Fibroblast of lung (primary cell): ENCODE measurements at places on chromosomes 13 and 19. TPM values are rescaled to one million over a fixed set of nuclear protein-coding genes. Genes with fewer than 3 reads are reported as not detected.

DNA sequence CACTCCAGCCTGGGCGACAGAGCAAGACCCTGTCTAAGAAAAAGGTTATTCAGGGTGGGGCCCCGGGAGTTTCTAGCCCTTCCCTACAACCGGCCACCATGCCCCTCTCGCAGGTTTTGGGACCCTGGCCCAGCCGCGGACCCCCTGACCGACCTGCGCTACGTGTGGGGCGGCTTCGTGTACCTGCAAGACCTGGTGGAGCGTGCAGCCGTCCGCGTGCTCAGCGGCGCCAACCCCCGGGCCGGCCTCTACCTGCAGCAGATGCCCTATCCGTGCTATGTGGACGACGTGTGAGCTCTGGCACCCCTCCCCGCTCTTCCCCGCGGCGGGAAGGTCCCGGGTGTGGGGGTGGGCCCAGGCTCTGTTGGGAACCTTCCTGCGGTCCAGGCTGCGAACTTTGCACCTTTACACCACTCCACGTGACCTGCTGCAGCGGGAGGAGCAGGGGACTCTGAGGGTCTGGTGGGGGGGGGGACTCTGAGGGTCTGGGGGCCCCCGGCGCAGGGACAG is 6.3 kb downstream of the ABCA7 start:
- peaks cover 16% of the 10 kb centered on the region for H3K4me1 ChIP-seq
- no peak overlapping the region for H3K27ac ChIP-seq
- H3K36me3 ChIP-seq: peaks cover 2% of the 10 kb centered on the region
- no peak overlapping the region for H3K4me3 ChIP-seq
- H3K27me3 ChIP-seq: no peaks in the 10 kb centered on the region

DNA sequence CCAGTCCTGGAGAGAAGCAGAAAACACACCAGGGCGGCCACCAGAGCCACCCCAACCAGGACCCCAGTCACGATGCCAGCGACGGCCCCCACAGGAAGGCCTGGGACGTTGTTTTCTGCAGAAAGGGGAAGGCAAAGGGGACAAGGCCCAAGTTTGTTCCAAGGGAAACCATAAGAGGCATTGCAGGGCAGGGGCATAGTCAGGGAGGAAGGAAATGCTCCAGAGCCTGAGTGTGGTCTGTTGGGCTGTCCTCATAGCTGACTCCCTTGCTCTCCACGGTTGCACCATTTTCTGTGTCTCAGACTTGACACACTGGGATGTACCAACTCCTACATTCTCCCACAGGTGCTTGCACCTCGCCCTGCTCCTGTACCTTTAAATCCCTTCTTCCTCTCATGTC is 5.2 kb downstream of the CEACAM4 start:
- H3K36me3 ChIP-seq: no peaks in the 10 kb centered on the region
- no peaks in the 10 kb centered on the region for H3K27me3 ChIP-seq
- H3K4me1 ChIP-seq: no peaks in the 10 kb centered on the region
- no peak for DNase-seq
- no peak overlapping the region for H3K4me3 ChIP-seq
- no peak overlapping the region for H3K27ac ChIP-seq

The ZSCAN4 gene
- total RNA-seq: not detected in 2 replicates

The DACH1 gene
- 0.26 and 0.33 TPM in 2 replicates for total RNA-seq

DNA sequence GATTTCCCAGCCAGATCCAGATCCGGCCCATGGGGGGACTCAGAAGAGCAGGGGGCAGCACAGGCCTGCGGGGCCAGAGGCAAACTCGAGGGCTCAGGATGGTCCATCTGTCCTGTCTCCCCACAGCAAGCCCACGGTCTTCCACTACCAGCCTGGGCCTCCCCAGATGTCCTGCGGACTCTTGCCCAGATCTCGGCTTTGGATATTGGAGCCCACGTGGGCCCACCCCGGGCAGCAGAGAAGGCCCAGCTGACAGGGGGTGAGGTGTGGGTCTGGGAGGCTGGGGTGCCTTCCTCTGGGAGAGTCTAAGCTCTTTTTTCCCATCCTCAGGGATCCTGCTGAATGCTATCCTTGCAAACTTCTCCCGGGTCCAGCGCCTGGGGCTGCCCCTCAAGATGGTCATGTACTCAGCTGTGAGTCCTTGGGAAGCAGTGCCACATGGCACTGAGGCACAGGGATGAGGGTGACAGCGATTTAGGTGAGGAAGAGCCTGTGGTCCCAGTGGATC is 3.4 kb downstream of the ACP4 start:
- no peak overlapping the region for H3K4me3 ChIP-seq
- H3K36me3 ChIP-seq: peaks cover 8% of the 10 kb centered on the region
- H3K27me3 ChIP-seq: no peaks in the 10 kb centered on the region
- no peak for DNase-seq
- H3K4me1 ChIP-seq: no peaks in the 10 kb centered on the region

The TYROBP gene
- total RNA-seq: 0.26 TPM in 1 of 2 replicates, not detected in the other

DNA sequence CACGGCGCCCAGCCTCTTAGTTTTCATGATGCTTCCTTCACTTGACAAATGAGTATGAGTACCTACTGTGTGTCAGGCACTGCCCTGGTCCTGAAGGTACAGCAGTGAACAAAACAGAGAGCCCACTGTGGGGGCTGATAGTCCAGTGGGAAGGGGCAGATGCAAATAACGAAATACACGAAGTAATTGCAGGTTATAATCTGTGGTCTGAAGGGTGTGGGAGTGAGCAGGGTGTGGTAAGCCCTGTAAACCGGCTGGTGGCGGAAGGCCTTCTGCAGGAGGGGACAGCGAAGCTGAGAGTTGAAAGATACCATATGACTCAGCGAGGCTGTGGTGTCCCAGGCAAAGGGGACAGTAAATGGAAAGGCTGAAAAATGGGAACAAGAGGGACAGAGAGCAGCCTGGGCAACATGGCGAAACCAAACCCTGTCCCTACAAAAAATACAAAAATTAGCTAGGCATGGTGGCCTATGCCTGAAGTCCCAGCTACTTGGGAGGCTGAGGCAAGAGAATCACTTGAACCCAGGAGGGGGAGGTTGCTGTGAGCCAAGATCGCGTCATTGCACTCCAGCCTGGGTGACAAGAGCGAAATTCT is 60.5 kb downstream of the MAP4K1 start:
- H3K4me3 ChIP-seq: no peak overlapping the region
- H3K27me3 ChIP-seq: no peaks in the 10 kb centered on the region
- DNase-seq: no peak
- H3K36me3 ChIP-seq: no peaks in the 10 kb centered on the region
- H3K4me1 ChIP-seq: no peaks in the 10 kb centered on the region
- H3K27ac ChIP-seq: no peak overlapping the region

DNA sequence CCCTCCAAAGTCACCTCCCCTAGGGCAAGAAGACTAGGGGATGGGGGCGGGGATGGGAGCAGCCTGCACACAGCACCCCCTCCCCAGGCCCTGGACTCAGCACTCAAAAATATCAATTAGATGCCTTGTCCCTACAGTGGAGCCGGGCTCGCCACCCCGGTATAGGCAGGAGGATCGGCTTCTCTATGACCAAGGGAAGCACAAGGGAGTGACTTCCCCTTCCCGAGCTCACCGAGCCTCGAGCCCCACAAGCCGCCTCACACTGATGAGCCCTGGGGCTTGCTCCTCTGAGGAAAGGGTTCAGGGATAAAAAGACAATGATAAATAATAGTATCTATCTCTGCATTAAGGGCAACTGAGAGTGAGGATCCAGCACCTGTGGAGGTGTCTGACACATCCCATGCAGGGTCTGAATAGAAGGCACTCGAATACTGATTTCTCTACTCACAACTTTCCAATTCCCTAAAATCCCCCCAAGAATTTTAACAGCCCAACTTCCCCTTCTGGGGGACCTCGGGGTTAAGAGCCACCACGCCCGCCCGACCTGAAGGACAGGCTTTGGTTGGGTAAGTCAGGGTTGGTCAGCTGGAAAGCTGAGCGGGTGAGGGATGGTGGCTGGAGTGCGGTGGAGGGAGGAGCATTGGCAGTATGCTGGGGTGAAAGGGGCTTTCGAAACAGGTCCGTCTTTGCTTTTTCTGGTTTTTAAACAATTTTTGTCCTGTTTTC is 51.3 kb downstream of the STK24 start:
- no peaks in the 10 kb centered on the region for H3K27me3 ChIP-seq
- no peaks in the 10 kb centered on the region for H3K36me3 ChIP-seq
- H3K4me1 ChIP-seq: peaks cover 10% of the 10 kb centered on the region
- no peak overlapping the region for H3K27ac ChIP-seq

DNA sequence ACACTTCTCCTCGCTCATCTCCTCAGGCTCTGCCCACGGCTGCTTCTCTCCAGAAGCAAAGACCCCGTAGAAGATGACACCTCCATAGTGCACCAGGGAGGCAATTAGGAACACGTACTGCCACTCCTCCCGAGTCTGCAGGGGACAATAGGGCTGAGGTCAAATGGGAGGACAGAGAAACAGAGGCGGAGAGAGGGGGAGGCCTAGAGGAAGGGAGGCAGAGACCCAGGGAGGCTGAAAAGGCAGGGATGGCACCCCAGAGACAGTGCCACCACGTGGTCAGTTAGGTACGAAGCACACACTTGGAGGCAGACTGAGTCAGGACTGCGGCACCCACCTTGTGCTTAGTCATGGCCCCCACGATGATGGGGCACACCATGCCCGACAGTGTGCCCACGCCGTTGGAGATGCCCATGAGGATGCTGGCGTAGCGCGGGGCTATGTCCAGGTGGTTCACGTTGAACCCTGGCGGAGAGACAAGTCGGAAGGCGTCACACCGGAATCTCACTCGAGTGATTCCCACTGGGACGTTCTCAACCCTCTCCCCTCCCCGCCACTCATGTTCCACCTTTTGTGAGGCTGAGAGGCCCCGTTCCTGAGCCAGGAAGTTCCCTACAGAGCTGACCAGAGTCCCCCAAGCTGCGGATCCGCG is 5.6 kb downstream of the GFY start:
- H3K4me3 ChIP-seq: no peak overlapping the region
- H3K36me3 ChIP-seq: no peaks in the 10 kb centered on the region
- H3K4me1 ChIP-seq: no peaks in the 10 kb centered on the region
- H3K27me3 ChIP-seq: peaks cover 79% of the 10 kb centered on the region

- H3K27ac ChIP-seq: no peak overlapping the region
- DNase-seq: no peak
- H3K4me1 ChIP-seq: no peaks in the 10 kb centered on the region
- H3K36me3 ChIP-seq: no peaks in the 10 kb centered on the region
These were observed 10.1 kb upstream of the GSX1 start for GRCh38 chr13:27782151-27782550.

DNA sequence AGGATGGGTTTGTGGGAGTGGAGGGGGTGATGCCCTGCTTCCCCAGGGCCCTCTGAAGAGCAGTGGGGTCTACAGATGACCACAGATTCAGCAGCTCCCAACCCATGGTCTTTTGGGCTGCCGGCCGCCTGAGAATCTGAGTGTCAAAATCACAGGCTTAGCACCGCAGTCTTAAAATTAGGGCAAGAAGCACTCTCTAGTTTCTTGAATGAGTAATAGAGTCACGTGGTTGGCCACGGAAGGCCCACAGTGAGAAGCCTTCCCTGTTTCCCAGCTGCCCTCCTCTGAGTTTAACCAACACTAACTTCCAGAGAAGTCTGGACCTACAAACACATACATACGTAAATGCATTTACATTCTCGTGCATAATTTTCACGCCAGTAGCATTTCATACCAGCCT is 5.2 kb downstream of the PRMT1 start:
- no peak for DNase-seq
- peaks cover 28% of the 10 kb centered on the region for H3K36me3 ChIP-seq
- peaks cover 4% of the 10 kb centered on the region for H3K4me1 ChIP-seq
- H3K4me3 ChIP-seq: no peak overlapping the region
- H3K27me3 ChIP-seq: no peaks in the 10 kb centered on the region

DNA sequence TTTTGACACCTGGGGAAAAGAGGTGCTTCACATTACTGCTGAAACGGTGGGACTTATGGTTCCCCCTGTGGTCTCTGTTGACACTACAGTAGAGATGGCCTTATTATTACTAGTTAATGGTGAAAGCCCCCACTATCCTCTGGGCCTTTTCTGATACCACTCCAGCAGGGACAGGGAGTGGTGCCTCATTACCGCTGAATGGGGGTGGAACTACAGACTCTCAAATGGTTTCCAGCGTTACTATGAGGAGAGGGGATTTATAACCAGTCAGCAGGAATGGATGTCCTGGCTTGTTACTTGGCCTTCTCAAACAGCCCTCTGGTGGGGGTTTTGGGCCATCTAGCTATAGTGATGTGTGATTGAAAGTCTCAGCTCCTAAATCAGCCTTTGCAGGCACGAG is 96.7 kb upstream of the DIAPH3 start:
- H3K36me3 ChIP-seq: no peaks in the 10 kb centered on the region
- no peaks in the 10 kb centered on the region for H3K27me3 ChIP-seq
- no peak overlapping the region for H3K4me3 ChIP-seq
- H3K4me1 ChIP-seq: no peaks in the 10 kb centered on the region
- H3K27ac ChIP-seq: no peak overlapping the region

- no peak overlapping the region for H3K4me3 ChIP-seq
- no peaks in the 10 kb centered on the region for H3K4me1 ChIP-seq
These were observed 11.3 kb downstream of the ZNF776 start for GRCh38 chr19:57757941-57758340.

The CLIP3 gene
- 8.2 and 19.8 TPM in 2 replicates for total RNA-seq
